ENCODE measurements at places on chromosomes 13 and 19.
A peak's percentile ranks its signal among the peaks of the same experiment; 100 is the strongest.

DNA sequence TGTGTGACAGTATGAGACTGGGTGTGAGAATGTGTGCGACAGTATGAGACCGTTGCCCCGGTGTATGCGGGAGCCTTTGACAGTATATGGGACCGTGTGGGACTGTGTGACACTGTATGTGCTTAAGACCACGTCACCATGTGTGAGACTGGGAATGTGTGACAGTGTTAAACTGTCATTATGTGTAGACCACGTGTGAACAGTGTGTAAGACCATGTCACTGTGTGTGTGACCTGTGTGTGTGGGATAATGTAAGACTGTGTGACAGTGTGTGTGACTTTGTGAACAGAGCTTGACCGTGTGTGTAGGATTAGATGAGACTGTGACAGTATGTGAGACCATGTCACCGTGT, 549 bp downstream of the ZNF583 start:
- DNase-seq = peak; percentile 7

GRCh38 chr19:14048443-14049153, 13.3 kb downstream of the PALM3 start:
- DNase-seq = no peak

DNA sequence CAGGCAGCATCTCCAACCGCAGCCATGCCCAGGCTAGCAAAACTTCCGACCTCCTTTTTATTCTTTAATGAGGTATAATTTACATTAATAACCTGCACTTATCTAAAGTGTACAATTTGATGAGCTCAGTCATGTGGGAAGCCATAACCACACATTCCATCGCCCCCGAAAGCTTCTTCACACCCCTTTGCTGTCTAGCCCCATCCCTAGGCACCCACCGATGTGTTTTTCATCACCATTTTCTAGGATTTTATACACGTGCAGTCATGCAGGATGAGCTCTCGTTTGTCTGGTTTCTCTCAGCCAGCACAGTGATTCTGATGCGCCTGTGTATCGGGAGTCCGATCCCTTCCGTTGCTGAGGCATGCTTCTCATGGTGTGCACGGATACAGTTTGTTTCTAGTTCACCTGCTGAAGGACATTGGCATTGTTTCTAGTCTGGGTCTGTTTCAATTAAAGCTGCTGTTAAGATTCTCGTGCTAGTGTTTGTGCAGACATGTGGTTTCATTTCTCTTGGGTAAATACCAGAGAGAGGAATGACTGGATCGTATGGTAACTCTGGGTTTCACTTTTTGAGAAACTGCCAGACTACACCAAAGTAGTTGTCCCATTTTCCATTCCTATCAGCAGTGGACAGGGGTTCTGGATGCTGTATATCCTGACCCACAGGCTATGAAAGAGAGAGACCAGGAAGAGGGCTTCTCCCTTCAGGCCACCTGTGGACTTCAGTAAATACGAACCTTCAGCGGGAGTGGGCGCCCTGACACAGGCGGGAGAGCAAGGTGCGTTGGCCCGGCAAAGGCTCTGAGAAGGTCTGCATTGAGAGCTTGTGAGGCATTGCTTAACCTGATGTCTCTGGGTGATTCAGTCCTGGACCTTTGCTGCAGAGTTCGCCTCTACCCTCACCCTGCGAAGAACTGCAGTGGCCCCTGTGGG, 4.9 kb downstream of the AP1M1 start:
- no peak for DNase-seq

GRCh38 chr19:38134540-38135149, 89.4 kb downstream of the DPF1 start:
- peak; percentile 13 for DNase-seq

GRCh38 chr13:114088863-114089262, 43.6 kb downstream of the RASA3 start:
- DNase-seq = no peak

GRCh38 chr13:99197117-99197651, 3.5 kb upstream of the UBAC2 start:
- DNase-seq = no peak

- DNase-seq = no peak
Measured at GRCh38 chr19:10422846-10423245, 2.5 kb downstream of the PDE4A start.

GRCh38 chr13:41905600-41906254, 55.2 kb downstream of the VWA8 start:
- DNase-seq = peak; percentile 25

GRCh38 chr19:8610041-8610935, at the start of gene ADAMTS10:
TSS of gene ADAMTS10 (minus strand) at chr19:8610715. CDS start at chr19:8605710, 5,005 bp downstream.
- DNase-seq = no peak

DNA sequence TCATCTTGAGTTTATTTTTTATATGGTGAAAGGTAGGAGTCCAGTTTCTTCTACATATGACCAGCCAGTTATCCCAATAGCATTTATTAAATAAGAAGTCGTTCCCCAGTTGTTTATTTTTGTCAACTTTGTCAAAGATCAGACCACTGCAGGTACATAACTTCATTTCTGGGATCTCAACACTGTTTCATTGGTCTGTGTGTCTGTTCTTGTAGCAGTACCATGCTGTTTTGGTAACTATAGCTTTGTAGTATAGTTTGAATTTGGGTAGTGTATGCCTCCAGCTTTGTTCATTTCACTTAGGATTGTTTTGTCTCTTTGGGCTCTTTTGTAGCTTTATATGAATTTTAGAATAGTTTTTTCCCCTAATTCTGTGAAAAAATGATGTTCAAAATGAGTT, 340.4 kb upstream of the PCDH20 start:
- no peak for DNase-seq

DNA sequence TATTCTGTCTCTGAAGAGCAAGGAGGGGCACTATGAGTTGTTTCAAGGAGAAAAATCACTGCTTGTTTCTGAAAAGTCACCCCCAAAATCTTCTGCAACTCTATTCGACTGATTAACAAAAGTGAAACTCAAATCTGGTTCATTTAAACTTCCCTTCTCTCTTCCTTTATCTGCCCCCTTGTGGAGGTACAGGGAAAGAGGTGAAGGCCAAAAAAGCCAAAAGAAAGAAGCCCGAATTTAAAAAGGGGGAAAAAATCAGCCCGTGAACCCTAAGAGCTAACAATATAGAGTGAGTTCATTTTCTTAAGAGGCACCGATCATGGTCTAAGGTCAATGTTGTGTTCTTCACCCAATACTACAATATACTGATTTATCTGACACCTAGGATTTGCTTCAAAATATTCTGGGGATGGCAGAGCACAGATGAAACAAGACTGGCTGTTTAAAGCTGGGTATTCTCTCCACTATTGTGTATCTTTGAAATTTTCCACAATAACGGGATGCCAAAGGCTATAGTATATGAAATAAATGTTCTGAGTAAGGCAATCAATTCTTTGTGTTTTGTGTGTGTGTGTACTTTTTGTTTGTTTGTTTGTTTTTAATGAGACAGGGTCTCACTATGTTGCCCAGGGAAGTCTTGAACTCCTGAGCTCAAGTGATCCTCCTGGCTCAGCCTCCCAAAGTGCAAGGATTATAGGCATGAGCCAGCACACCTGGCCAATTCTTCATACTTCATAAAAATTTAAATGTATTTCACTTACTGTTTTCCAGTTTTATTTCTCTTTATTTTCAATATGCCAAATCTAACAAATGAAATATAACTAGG, 55.0 kb upstream of the EEF1AKMT1 start:
- DNase-seq = peak; percentile 27

DNA sequence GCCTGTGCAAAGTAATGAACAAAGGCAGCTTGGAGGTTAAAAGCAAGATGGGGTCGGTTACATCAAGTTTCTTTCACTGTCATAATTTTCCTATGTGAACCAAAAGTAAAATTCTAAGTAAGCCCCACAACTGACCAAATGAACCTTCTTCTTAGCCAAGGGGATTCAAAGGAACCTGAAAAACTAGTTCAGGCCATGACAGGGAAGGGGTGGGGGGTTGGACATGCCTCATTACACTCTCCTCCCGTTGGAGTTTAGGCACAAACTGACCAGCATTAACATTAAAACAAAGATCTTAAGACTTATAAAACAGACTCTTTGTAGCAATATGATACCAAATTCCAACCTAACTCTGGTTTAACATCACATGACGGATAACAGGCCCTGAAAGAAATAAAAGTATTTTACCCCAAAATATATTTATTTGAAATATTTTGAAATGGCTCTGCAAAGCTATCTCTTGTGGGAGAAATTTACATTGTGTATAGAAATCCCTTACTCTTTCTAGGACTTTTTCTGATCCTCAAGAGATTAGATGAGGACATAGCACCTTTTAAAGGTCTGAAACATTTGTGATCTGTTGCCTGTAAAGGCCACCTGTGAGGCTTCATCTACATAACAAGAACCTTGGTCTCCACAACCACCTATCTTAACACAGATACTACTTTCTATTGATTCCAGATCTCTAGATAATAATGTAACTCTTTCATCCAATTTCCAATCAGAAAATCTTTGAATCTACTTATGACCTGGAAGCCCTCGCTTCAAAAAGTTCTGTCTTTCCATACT, 1829.0 kb upstream of the MIR17HG start:
- DNase-seq = no peak

GRCh38 chr13:40172149-40172591, 494.3 kb downstream of the FOXO1 start:
- no peak for DNase-seq

- DNase-seq = no peak
Measured at GRCh38 chr13:98213354-98213753, 36.3 kb upstream of the RNF113B start.

DNA sequence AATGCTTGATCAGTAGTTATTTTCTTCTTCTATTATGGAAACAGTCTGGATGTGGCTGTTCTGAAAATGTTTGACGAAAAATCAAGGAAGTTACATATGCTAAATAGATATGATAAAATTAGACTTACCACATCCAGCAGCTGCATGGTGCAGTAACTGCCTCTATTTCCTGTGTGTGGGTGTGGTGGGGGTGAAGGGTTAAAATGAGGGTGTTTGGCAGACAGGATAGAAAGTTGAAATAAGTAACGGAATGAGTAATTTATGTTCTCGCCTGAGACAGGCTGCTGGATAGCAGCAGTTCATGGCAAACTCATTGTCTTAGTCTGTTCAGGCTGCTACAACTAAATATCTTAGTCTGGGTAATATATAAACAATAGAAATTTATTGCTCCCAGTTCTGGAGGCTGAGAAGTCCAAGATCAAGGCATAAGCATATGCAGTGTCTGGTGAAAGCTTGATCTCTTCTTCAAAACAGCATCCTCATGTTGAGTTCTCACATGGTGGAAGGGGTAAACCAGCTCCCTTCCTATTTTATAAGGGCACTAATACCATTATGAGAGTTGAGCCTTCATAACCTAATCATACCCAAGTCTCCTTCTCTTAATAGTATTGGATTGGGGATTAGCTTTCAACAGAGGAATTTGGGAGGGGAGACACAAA, 1248.9 kb downstream of the SLITRK5 start:
- no peak for DNase-seq

GRCh38 chr19:14150770-14151661, 14.6 kb upstream of the ASF1B start:
- DNase-seq = no peak

- DNase-seq = no peak
Measured at GRCh38 chr19:54558339-54558738, 15.3 kb upstream of the LILRA2 start.

DNA sequence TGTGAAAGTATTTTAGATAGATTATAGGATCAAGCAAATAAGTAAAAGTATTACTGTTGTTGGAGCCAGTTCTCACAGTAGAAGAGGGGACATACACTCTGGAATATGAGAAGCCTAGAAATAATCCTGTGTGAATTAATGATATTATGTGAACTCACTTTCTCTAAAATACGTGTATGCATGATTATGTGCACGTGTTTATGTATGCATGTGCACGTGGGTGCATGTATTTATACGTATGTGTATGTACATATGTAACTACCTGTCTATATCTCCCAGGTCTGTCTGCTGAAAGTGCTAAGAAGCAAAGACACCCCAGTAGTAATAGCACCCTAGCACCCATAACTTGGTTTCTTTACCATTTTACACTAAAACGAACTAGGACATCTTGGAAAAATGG, 41.5 kb upstream of the PDX1 start:
- DNase-seq = no peak

GRCh38 chr13:78103936-78104335, 185.3 kb upstream of the EDNRB start:
- no peak for DNase-seq

- no peak for DNase-seq
Measured at GRCh38 chr19:47095476-47096099, 18.0 kb downstream of the ZC3H4 start.

GRCh38 chr13:77062097-77062496, 35.1 kb upstream of the FBXL3 start:
- DNase-seq = no peak

- DNase-seq = no peak
Measured at GRCh38 chr19:46256855-46257254, 27.3 kb downstream of the IGFL1 start.

DNA sequence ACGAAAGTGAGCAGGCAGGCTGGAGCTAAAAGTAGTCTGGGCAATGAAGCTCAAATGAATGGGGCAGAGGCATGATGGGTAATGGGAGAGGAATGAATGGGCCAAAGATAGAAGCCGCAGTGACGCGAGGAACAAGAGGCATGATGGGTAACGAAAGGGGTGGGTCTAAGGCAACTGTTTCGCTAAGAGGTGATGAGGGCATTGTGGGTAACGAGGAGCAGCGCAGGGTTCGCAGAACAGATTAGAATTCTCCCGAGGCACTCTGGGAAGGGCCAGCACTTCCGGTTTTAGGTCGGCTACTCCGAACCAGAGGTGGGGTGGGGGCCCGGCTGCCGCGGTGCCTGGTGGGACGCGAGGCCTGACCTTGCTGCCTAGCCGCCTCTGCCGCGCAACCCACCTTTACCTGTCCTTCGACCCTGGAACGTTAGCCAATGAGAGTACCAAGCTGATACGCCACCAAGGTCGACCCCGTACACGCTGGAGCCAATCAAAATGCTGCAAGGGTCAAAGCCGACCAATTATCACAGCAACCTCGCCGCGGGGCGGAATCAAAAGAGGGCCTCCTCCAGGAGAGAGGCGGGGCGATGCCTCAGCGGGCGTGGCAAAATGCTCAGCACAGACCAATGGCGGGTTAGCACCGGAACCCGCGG, 563 bp upstream of the TOMM40 start:
- peak; percentile 100 for DNase-seq

DNA sequence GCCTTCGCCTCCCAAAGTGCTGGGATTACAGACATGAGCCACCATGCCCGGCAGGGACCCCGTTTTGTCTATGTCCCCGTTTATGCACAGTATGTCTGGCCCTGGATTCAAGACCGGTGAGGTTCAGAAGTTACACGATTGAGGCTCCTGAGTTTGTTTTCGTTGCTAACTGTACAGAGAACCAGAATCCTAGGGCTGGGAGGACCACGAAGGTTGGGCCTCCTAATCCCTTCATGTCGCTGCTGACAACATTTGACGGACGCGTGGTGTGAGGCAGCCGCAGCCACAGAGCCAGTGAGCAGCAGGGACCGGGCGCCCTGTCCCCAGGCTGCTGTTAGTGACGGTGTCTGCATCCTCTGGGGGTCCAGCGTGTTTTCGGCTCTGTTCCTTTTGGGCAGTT, 91.4 kb downstream of the ATP11A start:
- DNase-seq = no peak
